ENCODE measurements at places on chromosomes 12 and 14.

- no peak for DNase-seq
Measured at GRCh38 chr12:53418221-53418620, 5.4 kb upstream of the AMHR2 start.

DNA sequence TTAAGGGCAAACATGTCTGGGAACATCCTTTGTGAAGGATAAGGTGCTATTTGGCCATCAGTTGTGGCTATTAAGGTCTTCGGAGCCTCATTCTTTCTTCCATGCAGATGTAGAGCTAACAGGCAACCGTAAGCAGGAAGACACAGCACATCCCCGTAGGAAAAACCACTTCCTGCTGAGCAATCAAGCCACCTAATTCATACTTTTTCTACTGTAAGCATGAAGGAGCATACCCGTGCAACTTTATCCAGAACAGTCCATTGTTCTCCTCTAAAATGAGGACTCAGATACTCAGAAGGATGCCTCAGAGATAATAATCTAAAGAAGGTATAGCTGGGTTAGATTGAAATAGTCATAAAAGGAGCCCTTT, 232.0 kb downstream of the PPM1H start:
- no peak for DNase-seq

DNA sequence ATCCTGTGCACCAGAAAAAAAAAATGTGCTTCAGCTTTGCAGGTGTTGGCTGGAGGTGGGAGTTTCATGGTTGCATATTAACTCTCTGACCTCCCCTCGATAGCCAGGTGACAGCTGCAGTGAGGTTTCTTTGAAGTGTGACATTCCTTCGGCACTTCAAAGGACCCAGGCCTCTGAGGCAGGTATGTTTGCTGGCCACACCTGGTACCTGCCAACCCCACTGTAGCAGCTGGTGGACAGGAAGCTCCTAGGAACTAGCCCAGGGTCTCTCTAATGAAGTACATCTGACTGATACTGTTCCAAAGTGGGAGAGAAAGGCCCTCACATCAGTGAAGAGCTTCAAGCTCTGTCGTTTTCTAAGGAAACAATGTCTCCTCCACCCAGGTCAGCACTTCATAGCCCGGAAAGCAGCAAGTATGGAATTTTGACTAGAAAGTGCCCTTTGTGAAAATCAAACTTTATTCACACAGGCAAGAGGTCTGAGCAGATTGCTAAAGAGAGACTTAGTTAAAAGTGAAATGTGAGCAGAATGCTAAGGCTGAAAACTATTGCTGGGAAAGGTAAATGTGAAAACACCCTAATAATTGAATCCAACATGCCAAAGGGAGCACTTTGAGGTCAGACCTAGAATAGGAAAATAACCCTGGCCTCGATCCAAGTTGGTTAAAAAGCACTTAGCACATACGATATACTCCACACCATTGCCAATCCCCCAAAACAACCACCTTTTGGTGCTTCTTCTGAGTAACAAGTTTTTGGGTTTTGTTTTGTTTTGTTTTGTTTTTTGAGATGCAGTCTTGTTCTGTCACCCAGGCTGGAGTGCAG, 71.3 kb downstream of the PHLDA1 start:
- DNase-seq = no peak

GRCh38 chr12:15789220-15790171, at the start of gene EPS8:
Gene EPS8 (minus strand): TSS chr12:15789388. CDS start chr12:15682951, 106,437 bp downstream.
- DNase-seq = peak; percentile 96

DNA sequence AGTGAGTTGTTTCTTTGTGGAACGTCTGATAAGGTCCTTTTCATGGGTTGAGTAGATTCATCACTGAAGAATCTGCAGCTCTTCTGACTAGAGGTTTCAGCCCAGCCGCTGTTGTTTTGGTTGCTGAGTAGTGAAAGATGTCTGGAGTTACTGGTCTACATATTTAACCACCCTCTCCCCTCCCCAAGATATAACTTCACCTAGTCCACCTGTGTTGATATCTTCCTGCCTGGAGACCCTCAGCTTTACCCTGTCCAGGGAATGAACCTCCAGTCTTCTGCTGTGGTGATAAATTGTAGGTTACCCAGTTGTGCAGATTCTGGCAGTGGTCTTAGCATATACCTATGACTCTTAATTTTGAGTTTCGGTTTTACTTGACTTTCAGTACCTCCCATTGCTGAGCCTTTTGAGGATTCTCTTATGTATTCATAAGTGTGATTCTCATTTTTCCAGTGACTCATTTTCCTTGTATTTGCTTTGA, 62.9 kb downstream of the CCDC91 start:
- DNase-seq = no peak

GRCh38 chr14:20438664-20439063, 2.7 kb upstream of the KLHL33 start:
- no peak for DNase-seq

GRCh38 chr14:71658261-71658860, 273.9 kb upstream of the RGS6 start:
- no peak for DNase-seq

DNA sequence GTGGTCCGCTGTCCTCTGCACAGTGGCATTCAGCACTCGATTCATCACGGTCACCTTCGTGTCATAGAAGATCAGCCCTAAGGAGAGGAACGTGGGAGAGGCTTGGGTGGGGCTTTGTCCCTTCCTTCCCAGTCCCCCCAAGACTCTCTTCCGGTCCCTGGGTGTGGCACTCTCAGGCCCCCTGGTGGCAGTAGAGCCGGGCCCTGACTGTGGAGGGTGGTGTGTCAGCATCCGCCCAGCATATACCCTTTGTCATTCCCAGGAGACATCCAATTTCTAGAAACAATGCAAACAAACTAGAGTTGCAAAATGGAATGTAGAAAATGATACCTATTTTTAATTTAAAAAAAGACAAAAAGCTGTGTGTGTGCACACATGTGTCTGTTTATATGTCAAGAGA, 45.0 kb downstream of the TRAFD1 start:
- DNase-seq = peak; percentile 29

DNA sequence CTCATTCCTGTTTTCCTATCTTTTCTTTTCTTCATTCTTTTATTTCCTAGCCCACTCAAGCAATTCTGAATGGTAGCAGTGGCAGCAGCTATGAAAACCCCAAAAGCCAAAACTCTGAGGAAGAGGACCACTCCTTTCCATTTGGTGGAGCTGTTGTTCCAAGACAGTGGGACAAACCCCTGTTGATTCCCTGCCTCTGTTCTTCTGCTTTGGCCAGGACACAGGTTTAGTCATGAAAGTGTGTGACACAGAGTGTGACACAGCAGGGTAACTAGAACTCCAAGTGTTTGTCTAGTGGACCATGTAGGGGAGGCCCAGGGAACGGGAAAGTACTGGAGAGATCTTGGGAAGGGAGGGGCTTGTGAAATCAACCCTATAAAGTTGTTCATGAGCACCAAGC, 71.1 kb downstream of the PTCSC3 start:
- DNase-seq = no peak

- DNase-seq = no peak
Measured at GRCh38 chr12:94046626-94047410, 101.6 kb upstream of the PLXNC1 start.

DNA sequence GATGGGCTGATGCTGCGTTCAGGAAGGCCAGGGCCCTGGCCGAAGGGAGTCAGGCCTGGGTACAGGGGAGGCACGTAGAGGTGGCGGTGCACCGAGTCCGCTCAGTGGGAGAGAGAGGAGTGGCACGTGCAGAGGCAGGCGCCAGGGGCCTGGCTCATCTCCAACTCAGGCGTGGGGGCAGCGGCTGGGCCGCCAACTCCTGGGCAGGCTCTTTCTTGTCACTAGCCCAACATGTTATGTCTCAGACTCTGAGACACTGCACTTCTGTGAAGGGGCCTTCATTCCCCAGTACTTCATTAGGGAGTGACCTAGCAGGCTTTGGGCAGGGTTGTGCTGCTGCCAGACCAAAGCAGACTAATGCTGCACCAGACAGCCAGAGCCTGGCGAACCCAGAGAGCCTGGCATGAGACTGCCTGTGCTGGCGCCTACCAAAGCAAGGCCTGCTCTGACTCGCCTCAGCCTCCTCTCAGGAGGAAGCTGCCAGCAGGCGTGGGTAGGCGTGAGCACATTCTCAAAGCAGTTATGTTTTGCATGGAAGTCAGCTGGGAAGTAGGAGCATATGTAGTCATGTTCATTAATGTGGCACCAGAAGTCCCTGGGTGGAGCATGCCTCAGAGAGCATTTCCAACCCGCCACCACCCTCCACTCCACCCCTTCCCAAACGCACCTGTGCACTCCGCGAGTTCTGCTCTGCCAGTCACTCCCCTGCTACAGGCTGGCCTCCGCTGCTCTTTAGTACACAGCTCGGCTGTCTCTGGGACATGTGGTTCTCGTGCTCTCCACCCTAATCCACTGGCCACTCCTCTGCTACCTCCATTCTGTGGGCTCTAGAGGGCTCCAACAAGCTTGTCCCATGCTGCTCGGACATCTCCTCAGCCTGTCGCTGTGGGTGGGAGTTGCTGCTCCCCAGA, 9.7 kb downstream of the CKB start:
- DNase-seq = peak; percentile 77

- no peak for DNase-seq
Measured at GRCh38 chr12:14931359-14931758, 7.0 kb downstream of the ERP27 start.

GRCh38 chr12:89154743-89155499, 197.4 kb downstream of the DUSP6 start:
- DNase-seq = no peak

DNA sequence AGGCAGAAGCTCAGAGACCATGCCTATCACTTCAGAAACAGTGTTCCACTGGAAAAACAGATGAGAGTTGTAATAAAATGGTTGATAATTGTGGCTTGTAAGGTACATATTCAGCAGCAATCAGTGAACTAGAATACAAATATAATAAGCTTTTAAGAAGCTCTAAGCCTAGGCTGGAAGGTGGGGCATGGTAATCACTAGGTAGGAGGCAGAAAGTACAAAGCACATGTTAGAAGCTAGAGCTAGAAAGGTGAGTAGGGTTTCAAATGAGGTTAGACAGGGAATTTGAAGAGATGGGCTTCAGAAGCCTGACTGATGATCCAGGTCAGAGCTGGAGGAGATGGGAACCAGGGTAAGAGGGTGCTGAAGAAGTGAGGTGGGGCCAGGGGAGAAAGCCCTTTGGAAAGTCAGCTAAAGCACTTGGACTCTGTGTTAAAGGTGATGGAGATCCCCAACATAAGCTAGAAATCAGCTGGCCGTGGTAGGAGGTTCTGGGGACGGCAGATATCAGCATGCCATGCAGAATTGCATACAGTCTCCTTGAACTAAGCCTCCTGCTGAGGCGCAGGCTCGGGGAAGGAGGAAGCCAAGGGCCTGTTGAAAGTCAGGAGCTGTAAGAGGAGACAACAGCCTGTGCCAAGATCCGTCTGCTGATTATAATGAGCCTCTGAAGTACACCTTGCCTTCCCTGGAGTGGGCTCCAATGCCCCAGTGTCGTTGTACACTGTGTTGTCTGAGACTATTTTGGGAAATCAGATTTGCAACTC, 659.4 kb downstream of the BCL11B start:
- no peak for DNase-seq

- DNase-seq = no peak
Measured at GRCh38 chr12:26976687-26977086, 37.5 kb downstream of the TM7SF3 start.

- peak; percentile 86 for DNase-seq
Measured at GRCh38 chr12:109736552-109737108, 23.0 kb downstream of the FAM222A start.

GRCh38 chr12:45294906-45295305, 79.0 kb downstream of the ANO6 start:
- DNase-seq = no peak

- peak; percentile 46 for DNase-seq
Measured at GRCh38 chr12:113260127-113260526, 38.9 kb downstream of the TPCN1 start.

GRCh38 chr12:119369907-119370546, 35.5 kb downstream of the CCDC60 start:
- no peak for DNase-seq

DNA sequence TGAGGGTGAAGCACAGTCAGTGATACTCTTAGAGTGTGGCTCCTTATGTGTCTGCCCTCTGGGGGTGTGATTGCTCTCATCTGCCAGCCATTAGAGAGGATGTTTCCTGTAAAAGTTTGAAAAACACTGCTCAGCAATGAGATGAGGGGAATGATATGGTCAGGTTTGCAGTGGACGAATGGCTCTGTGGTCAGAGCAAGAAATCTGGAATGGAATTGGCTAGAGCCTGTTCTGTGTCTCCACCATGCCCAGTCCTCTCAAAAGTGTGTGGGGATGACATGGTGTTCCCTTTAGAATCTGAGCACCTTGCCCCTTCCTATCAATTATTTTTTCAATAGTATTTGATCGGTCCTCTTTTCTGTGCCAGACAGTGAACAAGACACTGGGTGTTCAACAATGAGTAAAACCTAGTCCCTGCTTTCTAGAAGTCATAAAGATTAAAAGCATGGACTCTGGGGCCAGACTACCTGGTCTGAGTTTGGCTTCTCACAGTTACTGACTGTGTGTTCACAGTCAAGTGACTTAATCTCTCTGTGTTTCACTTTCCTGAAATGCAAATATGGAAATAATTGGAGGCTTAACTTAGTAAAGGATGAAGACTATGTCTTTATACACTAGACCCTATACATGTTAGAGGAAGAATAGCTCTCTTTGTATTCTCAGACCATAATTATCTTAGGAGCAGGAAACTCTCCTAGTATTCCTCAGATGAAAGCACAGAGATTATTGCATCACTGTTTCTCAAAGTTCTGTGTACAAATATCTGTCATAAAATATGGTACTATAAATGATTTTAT, 1.6 kb downstream of the ACSS3 start:
- DNase-seq = no peak

- no peak for DNase-seq
Measured at GRCh38 chr12:67925077-67925476, 64.2 kb upstream of the IFNG-AS1 start.

DNA sequence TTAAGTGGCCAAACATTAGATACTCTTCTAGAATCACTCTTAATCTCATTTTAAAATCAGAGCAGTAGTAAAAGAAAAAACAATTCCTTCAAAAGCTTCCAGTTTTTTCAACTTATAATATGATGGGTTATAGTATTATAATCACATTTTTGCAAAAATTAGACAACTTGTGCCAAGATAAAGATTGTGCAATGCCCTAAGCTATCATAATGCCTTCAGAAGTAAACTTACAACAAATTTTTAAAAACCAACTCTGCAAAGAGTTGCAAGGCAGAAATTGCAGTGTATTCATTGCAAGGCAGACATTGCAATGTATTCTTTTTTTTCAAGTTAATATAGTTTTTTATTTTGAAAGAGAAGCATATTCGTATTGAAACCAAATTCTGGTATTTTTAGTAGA, 47.2 kb upstream of the KITLG start:
- no peak for DNase-seq

- no peak for DNase-seq
Measured at GRCh38 chr12:8157484-8158198, 826 bp downstream of the ZNF705A start.

- DNase-seq = no peak
Measured at GRCh38 chr12:116233669-116234068, 43.8 kb downstream of the MED13L start.
